Renal cortical epithelial cell (primary cell): ENCODE measurements at places on chromosomes 4 and X. TPM values are rescaled to one million over a fixed set of nuclear protein-coding genes. Genes with fewer than 3 reads are reported as not detected.

Gene MTNR1A
- total RNA-seq: 0.10 TPM in 1 of 2 replicates, not detected in the other

Gene CLIC2
- total RNA-seq: 0.35 and 0.52 TPM in 2 replicates

Gene MGARP
- 2.3 and 2.6 TPM in 2 replicates for total RNA-seq

Gene SPP1
- 723 and 3,280 TPM in 2 replicates for total RNA-seq

Gene DAPP1
- 3.4 and 82.3 TPM in 2 replicates for total RNA-seq

Gene MAGED4
- 31.8 and 42.3 TPM in 2 replicates for total RNA-seq

Gene TCP11X2
- not detected in 2 replicates for total RNA-seq

Gene SUPT20HL1
- total RNA-seq: not detected in 2 replicates

Gene GLOD5
- not detected in 2 replicates for total RNA-seq

Gene PAGE2B
- total RNA-seq: not detected in 2 replicates

Gene NXF3
- 0.35 TPM in 1 of 2 replicates, not detected in the other for total RNA-seq

Gene TBC1D8B
- total RNA-seq: 8.3 and 17.1 TPM in 2 replicates

Gene SPATA18
- total RNA-seq: 7.3 and 20.8 TPM in 2 replicates

Gene MAGEA10
- total RNA-seq: not detected in 2 replicates

Gene NEUROG2
- total RNA-seq: not detected in 2 replicates

Gene ASB12
- total RNA-seq: not detected in 2 replicates

Gene FAM193A
- total RNA-seq: 6.1 and 29.2 TPM in 2 replicates

Gene GPC3
- total RNA-seq: 1.8 TPM in 1 of 2 replicates, not detected in the other

Gene SLC10A6
- 0.10 TPM in 1 of 2 replicates, not detected in the other for total RNA-seq

Gene DGAT2L6
- not detected in 2 replicates for total RNA-seq

Gene RASGEF1B
- 14.3 and 55.9 TPM in 2 replicates for total RNA-seq

Gene NDST4
- total RNA-seq: not detected in 2 replicates

Gene FLNA
- total RNA-seq: 1,833 and 2,112 TPM in 2 replicates

Gene INTS6L
- 3.3 and 4.7 TPM in 2 replicates for total RNA-seq
